ENCODE measurements at places on chromosomes 4 and X.
A peak's percentile ranks its signal among the peaks of the same experiment; 100 is the strongest.

- DNase-seq = no peak
Observed at GRCh38 chr4:164892018-164892417, 15.0 kb downstream of the APELA start.

- peak; percentile 39 for DNase-seq
Observed at GRCh38 chr4:93184053-93184452, 644.5 kb upstream of the ATOH1 start.

GRCh38 chrX:96591421-96591820 is 93.2 kb upstream of the DIAPH2 start:
- no peak for DNase-seq

DNA sequence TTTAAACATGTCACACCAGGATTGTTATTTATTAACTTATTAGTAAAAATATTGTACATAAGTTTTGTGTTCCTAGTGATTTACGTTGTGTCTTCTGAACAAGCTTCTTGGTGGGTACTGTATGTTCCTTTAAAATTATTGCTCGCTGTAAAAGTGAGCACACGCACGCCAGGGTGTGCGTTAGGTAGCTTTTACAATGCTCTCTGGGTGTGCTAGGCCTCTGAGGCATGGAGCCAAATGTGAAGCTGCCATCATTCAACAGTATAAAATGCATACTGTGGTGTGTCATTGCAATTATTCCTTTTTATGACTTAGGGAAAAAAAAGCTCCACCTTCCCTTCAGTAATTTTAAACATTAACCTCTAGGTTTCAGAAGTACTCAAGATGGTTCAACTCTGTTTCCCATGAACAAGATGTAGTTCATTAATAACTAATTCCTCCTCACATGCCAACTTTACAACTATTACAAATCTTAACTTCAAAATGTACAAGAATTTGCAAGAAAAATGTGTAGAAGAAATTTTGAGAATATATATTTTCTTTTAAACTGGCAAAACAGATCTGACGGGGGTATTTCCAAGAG is 42.4 kb downstream of the ATOH1 start:
- no peak for DNase-seq

GRCh38 chr4:154503598-154503997 is 12.0 kb upstream of the DCHS2 start:
- DNase-seq = peak; percentile 12

GRCh38 chr4:92305148-92305877 is 1.5 kb downstream of the GRID2 start:
- peak; percentile 93 for DNase-seq

DNA sequence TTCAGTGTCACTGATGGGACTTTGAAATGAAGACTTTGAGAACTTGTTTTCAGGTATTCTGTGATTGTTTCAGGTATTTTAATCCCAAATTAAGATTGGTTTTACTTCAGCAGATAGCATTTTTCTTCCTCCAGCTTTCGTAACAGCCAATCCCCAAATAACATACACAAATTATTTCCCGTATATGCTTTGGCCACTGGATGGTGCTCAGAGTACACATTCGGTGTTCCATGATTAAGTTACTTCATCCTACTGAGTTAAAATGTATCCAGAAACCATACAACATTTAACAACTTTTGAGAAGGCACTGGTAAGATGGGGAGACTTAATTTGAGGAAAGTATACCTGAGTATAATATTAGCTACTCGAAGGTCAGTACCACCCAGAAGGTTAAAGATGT is 233.4 kb upstream of the FAM47A start:
- DNase-seq = no peak

GRCh38 chr4:141432000-141432712 is 204.2 kb upstream of the IL15 start:
- DNase-seq = no peak

Measured in G401 (cell line).